ENCODE measurements at places on chromosomes 2 and 18. TPM values are rescaled to one million over a fixed set of nuclear protein-coding genes. Genes with fewer than 3 reads are reported as not detected.

The REG1B gene
- polyA plus RNA-seq, result 24,061 TPM

The GNLY gene
- 4.7 TPM for polyA plus RNA-seq

The SERPINB4 gene
- not detected for polyA plus RNA-seq

The ARMC9 gene
- 4.0 TPM for polyA plus RNA-seq

The ARHGAP28 gene
- 4.4 TPM for polyA plus RNA-seq

The ATP6V1B1 gene
- polyA plus RNA-seq, result 1.2 TPM

The PRKAG3 gene
- not detected for polyA plus RNA-seq

The OXER1 gene
- polyA plus RNA-seq, result 1.5 TPM

The TUBB8B gene
- 0.15 TPM for polyA plus RNA-seq

The NT5DC4 gene
- polyA plus RNA-seq, result not detected

The C2orf72 gene
- polyA plus RNA-seq, result 1.3 TPM

The PLCD4 gene
- polyA plus RNA-seq, result 0.56 TPM

The FZD7 gene
- polyA plus RNA-seq, result 5.2 TPM

The DOK6 gene
- polyA plus RNA-seq, result 0.13 TPM

The GREB1 gene
- 1.3 TPM for polyA plus RNA-seq

The ASTL gene
- not detected for polyA plus RNA-seq

The GLI2 gene
- 0.09 TPM for polyA plus RNA-seq

The CPO gene
- polyA plus RNA-seq, result 1.1 TPM

The C18orf63 gene
- not detected for polyA plus RNA-seq

The SEMA4C gene
- polyA plus RNA-seq, result 41.2 TPM

The IL1F10 gene
- polyA plus RNA-seq, result not detected

The EPG5 gene
- 4.6 TPM for polyA plus RNA-seq

The LRRC30 gene
- not detected for polyA plus RNA-seq

The PLGLB1 gene
- 0.77 TPM for polyA plus RNA-seq

The CROCC2 gene
- polyA plus RNA-seq, result 0.02 TPM

The LRRTM4 gene
- polyA plus RNA-seq, result 0.05 TPM

The RBM44 gene
- 0.12 TPM for polyA plus RNA-seq

The DYSF gene
- 24.0 TPM for polyA plus RNA-seq

The LDAH gene
- 8.2 TPM for polyA plus RNA-seq

The SERPINB11 gene
- not detected for polyA plus RNA-seq

The RNU2-63P gene
- not detected for polyA plus RNA-seq

The ELOA2 gene
- not detected for polyA plus RNA-seq

The RALBP1 gene
- 45.7 TPM for polyA plus RNA-seq

The CDK15 gene
- 4.9 TPM for polyA plus RNA-seq

The POLR1A gene
- polyA plus RNA-seq, result 7.3 TPM

The PPP1R1C gene
- polyA plus RNA-seq, result 0.45 TPM

The IL36G gene
- not detected for polyA plus RNA-seq

The B3GNT7 gene
- polyA plus RNA-seq, result 4.5 TPM

The PIEZO2 gene
- 0.72 TPM for polyA plus RNA-seq

The UGT1A8 gene
- not detected for polyA plus RNA-seq

The NPHP1 gene
- 2.6 TPM for polyA plus RNA-seq

The ACVR1C gene
- 52.4 TPM for polyA plus RNA-seq

The GNAL gene
- 2.7 TPM for polyA plus RNA-seq

The PPP3R1 gene
- 42.4 TPM for polyA plus RNA-seq

The SCN3A gene
- 0.10 TPM for polyA plus RNA-seq

The GPR45 gene
- polyA plus RNA-seq, result not detected

The CHRNG gene
- polyA plus RNA-seq, result not detected

The RGPD5 gene
- 7.1 TPM for polyA plus RNA-seq

The UGT1A6 gene
- 0.79 TPM for polyA plus RNA-seq

The C2orf81 gene
- 1.5 TPM for polyA plus RNA-seq

The IL36B gene
- not detected for polyA plus RNA-seq
